ENCODE measurements at places on chromosomes 3 and 15.
A peak's percentile ranks its signal among the peaks of the same experiment; 100 is the strongest.

DNA sequence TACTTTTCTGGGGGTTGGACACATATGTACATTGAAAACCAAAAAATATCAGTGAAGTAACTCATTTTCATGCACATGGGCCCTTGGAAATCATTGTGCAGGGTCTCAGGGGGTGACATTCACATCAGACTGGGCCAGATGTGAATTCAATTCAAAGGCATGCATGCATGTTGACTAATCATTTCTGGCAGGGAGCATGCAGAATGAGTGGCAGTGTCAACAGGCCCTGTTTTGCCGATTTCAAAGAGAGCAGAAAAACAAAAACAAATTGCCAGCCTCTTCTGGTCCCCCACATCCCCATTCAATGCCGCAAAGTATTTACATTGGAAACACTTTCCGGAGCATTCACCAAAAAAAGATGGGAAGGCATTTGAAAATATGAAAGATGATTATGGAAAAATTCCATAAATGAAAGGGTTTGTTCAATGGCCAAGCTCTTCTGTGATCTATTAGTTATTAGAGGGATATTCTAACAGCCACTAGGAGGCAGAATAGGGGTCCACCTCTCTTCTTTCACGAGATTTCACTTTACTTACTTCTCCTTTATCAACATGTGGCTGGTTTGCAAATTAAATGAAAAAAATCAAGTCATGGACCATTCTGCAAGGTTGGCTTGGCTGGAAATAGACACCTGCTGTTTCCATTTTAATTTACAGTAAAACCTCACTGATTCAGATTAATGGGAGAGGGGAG, 119.9 kb upstream of the FEZF2 start:
- H3K27me3 ChIP-seq: no peaks in the 10 kb centered on the region
- H3K4me1 ChIP-seq: peaks cover 2% of the 10 kb centered on the region
- DNase-seq: no peak

DNA sequence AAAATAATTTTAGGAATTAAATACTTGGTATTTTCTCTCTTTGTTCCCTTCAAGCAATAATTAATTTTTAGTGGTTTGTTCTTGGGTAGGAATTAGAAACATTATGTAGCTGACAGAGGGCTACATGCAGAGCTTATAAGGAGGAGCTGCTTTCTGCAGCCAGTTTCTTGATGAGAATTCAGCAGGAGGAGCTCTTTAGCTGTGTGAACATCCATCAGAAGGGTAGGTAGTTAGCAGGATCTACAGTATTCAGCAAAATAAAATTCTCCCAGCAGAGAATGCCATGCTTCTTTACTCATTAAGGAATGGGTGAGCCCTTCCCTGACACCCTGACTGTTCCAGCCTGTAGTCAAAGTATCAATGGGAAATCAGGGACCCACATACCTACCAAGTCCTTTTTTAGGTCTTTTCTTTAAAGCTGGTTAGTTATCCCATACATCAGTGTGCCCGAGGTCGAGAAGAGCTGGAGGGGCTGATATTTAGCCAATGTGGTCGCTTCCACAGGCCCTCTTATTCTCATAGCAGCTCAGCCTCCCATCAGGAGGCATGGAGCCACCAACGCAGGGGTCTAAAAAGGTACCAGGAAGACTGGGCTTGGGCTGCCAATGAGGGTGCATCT, 54.0 kb downstream of the KCNAB1 start:
- H3K4me3 ChIP-seq: no peak overlapping the region
- H3K36me3 ChIP-seq: no peaks in the 10 kb centered on the region
- H3K27me3 ChIP-seq: no peaks in the 10 kb centered on the region
- no peak for DNase-seq
- no peaks in the 10 kb centered on the region for H3K4me1 ChIP-seq

- H3K36me3 ChIP-seq: peaks cover 28% of the 10 kb centered on the region
- no peak overlapping the region for H3K27ac ChIP-seq
- no peaks in the 10 kb centered on the region for H3K27me3 ChIP-seq
- peaks cover 25% of the 10 kb centered on the region for H3K4me1 ChIP-seq
These were observed 2.7 kb downstream of the TATDN2 start for GRCh38 chr3:10251006-10251405.

DNA sequence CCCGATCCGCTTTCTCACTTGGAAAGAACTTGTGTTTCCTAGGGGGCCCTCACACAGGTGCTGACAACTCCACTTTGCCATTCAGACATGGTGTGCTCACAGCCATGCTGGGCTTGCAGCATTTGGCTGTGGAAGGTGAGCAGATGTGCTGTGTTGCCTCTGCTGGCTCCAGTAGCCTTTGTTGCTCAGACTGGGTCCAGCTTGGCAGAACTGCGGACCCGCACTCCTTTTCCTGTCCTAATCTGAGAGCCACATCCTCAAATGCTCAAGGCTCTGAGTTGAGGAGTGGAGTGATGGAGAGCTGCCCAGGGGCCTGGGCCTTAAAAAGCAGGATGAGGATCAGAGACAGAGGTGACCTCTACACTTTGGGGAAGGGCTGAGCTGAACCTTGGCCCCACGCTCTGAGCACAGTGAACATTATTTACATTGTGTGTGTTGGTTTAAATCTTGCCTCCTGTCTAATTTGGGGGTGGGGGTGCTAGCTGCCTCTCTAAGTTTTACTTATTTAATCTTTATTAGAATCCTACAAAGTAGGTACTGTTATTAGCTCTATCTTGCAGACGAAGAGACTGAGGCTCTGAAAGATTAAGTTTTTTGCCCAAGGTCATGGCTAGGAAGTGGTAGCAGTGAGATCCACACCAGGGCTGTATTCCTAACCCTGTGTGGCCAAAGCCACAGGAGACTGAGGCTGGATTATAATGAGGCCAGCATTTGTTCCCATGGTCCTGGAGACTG, 17.2 kb downstream of the ACOX2 start:
- no peaks in the 10 kb centered on the region for H3K4me1 ChIP-seq
- no peaks in the 10 kb centered on the region for H3K27me3 ChIP-seq
- H3K27ac ChIP-seq: no peak overlapping the region
- H3K4me3 ChIP-seq: no peak overlapping the region
- DNase-seq: no peak
- H3K36me3 ChIP-seq: no peaks in the 10 kb centered on the region

DNA sequence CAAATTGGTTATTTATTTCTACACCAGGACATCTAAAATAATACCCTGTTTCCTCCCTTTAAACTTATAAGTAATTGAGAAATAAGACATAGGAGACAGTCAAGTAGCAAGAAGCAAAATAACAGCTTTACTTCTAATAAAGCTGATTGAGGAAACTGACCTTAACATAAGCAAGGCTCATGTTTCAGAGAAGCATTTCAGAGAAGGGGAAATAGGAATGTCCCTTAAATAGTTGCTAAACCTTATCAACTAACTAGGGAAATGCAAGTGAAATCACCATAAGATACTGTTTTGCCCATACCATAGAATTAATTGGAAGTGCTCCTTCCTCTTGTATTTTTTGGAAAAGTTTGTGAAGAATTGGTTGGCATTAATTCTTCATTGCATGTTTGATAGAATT, 84.9 kb downstream of the B3GALNT1 start:
- no peak overlapping the region for H3K4me3 ChIP-seq
- no peaks in the 10 kb centered on the region for H3K4me1 ChIP-seq
- H3K27me3 ChIP-seq: no peaks in the 10 kb centered on the region
- DNase-seq: no peak
- H3K27ac ChIP-seq: no peak overlapping the region

GRCh38 chr3:11903047-11903446, 56.4 kb upstream of the TAMM41 start:
- no peaks in the 10 kb centered on the region for H3K4me1 ChIP-seq
- no peak overlapping the region for H3K4me3 ChIP-seq
- H3K27me3 ChIP-seq: no peaks in the 10 kb centered on the region

DNA sequence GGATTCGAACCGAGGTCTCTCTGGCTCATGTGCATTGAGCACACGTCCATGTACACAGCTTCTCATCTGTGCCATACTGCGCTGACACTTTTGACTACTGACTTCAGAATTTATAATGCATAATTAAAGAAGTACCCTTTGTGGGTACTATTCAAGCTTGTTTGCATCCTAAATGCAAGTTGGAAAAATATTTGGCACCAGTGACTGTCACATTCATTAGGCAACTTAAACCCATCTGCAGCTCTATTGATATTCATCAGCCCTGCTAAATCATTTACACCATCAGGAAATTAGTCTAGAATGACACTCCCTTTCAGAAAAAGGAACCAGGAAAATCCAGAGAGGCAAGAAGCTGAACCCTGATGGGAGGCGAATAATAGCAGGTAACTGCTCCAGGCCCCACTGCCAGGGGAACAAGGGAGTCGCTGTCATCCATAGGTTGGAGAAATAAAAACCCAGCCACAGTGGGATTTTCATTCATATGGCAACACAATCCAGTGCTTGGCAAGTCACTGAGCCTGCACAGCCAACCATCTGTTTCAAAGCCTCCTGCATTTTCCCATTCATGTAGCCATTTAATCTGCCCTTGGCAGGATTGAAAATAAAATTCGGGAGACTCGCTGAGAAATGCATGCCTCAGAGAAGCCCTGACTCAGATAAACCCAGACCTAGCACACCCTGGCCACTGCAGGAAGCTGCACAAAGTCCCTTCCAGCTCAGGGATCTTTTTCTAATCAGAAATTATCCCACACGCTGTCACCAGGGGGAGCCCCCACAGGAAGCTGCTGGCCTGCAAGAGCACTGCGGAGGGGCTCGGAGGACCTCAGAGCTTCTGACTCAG, 103.0 kb upstream of the VEPH1 start:
- no peak overlapping the region for H3K4me3 ChIP-seq
- no peaks in the 10 kb centered on the region for H3K27me3 ChIP-seq
- no peaks in the 10 kb centered on the region for H3K4me1 ChIP-seq
- peak; percentile 23 for DNase-seq

DNA sequence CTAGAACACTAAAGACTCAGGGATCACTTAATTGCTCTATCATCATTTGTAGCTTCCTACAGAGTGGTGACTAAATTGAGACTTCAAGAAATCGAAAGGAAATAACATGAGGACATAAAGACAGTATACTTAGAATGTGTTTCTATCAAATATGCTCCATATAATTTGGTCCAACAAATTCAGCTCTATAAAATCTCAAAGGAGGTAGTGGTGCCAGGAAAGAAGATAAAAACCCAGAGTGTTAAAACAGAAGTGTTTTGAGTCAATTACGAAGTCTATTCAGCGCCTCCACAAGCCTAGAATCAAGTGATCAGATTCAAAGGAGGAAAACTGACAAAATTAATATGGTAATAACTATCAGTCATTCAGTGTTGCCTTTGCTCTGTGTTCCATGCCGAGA, 22.9 kb downstream of the MAGI1 start:
- no peaks in the 10 kb centered on the region for H3K36me3 ChIP-seq
- no peak overlapping the region for H3K4me3 ChIP-seq
- H3K27me3 ChIP-seq: no peaks in the 10 kb centered on the region
- no peak for DNase-seq
- H3K27ac ChIP-seq: no peak overlapping the region
- no peaks in the 10 kb centered on the region for H3K4me1 ChIP-seq

GRCh38 chr3:188402229-188402628, 248.3 kb downstream of the LPP start:
- H3K4me1 ChIP-seq: no peaks in the 10 kb centered on the region
- no peaks in the 10 kb centered on the region for H3K36me3 ChIP-seq
- no peaks in the 10 kb centered on the region for H3K27me3 ChIP-seq
- H3K4me3 ChIP-seq: no peak overlapping the region

DNA sequence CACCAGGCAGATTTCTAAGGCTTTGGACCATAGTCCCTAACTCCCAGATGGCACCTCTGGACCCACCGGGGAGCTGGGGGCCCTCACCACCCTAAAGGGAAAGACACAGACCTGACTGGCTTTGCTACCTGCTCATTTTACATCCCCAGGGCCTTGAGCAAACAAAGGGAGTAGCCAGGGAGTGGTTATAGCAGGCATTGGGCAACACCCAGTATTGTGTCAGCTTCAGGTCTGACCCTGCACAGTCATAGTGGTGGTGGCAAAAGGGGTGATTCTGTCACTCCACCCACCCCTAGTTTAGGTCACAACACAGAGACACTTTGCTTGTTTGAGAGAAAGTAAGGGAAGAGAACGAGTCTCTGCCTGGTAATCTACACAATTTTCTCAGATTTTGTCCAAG, 352.5 kb downstream of the DIPK2A start:
- H3K4me1 ChIP-seq: no peaks in the 10 kb centered on the region
- H3K4me3 ChIP-seq: no peak overlapping the region
- no peak for DNase-seq
- no peaks in the 10 kb centered on the region for H3K36me3 ChIP-seq
- no peaks in the 10 kb centered on the region for H3K27me3 ChIP-seq

DNA sequence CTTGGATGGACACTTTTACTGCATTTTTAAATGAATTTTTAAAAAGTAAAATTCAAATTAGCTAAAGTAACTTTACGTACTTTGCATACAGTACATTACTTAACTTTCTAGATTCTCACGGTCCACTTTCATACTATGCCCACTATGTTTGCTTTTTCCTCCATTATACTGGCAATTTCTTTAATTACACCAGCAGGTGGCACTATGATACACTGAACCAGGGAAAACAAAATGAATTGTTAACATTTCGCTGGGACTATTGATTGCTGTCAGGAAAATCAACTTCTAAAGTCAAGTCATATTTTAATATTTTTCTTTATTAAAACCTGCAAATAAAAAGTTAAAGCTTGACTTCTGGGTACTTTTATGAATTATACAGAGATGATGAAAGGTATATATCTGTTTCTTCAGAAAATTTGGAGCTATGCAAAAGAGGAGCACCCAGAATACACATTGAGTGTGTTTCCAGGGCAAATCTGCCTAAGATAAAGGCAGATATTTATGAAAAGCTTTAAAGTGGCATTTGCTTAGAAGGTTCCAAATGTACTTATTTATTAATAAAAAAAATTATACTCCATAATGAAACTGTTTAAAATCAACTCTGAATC, 21.8 kb upstream of the POU1F1 start:
- H3K4me1 ChIP-seq: no peaks in the 10 kb centered on the region
- no peaks in the 10 kb centered on the region for H3K27me3 ChIP-seq
- H3K4me3 ChIP-seq: no peak overlapping the region
- no peaks in the 10 kb centered on the region for H3K36me3 ChIP-seq
- DNase-seq: peak; percentile 18
- H3K27ac ChIP-seq: no peak overlapping the region

DNA sequence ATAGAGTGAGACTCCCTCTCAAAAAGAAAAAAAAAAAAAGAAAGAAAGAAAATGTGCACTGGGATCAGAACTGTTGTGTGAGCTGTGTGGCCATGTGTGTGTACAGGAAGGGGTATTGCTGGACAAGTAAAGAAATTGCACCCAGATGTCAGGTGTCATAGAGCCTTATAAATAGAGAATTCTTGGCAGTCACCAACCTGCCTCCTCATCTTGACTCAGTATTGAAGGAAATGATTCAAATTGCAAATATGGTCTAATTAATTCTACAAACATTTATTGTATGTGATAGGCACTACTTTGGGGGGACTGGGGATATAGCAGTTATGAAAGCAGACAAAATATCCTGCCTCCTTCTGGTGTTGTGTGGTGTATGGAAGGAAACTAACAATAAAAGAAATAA, 243.8 kb upstream of the TTC14 start:
- no peaks in the 10 kb centered on the region for H3K36me3 ChIP-seq
- no peaks in the 10 kb centered on the region for H3K4me1 ChIP-seq
- no peak overlapping the region for H3K27ac ChIP-seq
- no peak for DNase-seq
- H3K27me3 ChIP-seq: no peaks in the 10 kb centered on the region
